ENCODE measurements at places on chromosomes 2 and 18.

DNA sequence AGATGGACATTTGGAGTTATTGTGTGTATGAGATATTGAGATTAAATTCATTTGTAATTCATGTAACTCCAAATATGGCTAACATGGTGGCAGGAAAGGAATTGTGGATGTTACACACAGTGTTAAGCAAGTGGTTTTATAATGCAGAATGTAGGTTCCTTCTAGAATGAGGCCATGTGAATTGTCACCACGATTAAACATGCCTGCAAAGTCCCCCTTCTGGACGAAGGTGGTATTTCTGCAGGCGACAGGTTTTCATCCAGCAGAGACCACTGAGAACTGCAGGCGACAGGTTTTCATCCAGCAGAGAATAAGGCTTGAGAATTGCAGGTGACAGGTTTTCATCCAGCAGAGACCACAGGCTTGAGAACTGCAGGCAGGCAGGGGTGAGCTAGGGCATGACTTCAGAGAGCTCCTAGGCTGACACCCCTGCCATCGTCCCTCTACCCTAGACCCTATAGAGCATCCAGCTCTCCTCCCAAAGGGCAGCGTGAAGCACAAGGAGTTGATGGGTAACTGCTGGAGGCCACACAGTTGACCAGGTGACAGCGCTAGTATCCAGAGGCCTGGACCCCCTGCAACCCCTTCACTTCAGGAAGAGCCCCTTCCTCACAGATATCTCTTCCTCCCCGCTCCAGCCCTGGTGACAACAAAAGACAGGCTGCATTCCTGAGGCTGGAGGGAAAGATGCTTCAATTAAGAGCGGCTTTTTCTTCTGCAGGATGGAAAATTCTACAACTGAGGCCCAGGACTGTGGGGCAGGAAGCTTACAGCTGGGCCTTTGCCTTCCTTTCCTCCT, 175.8 kb downstream of the LOXHD1 start:
- peak; percentile 59 for DNase-seq

DNA sequence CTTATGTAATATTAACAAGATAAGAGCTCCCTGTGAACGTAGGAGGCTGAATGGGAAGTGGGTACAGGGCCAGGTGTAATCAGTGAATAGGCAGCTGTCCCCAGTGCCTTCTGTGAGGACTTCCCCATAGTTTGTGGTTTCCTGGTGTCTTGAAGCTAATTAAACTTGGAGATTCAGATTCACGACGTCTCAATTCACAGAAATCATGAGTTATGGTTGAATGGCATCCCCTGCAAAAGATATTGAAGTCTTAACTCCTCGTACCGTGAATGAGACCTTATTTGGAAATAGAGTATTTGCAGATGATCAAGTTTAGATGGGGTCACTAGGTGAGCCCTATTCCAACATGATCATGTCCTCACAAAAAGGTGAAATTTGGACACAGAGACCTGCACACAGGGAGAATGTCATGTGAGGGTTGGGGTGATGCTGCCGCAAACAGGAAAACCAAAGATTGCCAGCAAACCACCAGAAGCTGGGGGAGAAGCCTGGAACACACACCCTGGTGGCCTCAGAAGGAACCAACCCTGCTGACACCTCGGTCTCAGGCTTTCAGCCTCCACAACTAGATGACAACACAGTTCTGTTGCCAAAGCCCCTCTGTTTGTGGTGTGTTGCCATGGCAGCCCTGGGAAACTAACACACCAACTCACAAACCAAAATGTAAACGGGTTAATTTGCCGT, 13.2 kb downstream of the ARL4C start:
- DNase-seq = peak; percentile 96

GRCh38 chr2:158817588-158817987, 22.5 kb downstream of the DAPL1 start:
- no peak for DNase-seq

DNA sequence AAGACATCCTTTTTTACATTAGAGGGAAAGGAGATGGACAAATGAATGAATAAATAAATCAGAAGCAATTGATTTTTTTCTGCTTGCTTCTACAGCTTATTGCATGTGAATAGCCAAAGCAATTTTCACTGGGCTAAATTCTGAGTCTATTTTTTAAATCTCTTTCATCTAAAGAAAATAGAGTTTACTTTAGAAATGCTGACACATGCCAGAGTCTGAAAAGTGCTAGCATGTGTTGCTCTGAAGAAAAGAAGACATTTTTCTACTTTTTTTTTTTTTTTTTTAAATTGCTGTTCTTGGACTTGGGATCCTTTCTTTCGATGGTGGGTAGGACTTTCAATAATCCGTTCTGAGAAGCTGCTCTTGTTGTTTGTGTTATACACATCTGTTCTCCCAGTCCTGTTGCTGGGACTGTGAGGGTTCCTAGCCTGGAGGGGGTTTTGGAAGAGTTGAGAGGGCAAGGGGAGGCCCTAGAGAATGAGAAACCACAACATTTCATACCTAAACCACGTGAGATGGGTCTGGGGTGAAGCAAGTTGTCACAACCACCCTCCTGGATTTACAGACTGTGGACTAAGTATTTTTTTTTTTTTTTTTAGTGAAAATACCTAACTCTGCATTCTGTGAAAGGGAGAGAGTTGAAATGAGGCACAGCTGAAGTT, 193.5 kb downstream of the PRKCE start:
- DNase-seq = no peak

GRCh38 chr2:52805901-52806410, 961.6 kb upstream of the CHAC2 start:
- no peak for DNase-seq

- DNase-seq = no peak
These were observed 18.0 kb downstream of the RBM44 start for GRCh38 chr2:237816531-237816930.

- no peak for DNase-seq
These were observed 59.6 kb downstream of the NCKAP5 start for GRCh38 chr2:133508546-133509165.

- DNase-seq = peak; percentile 68
These were observed 67.5 kb downstream of the SPATS2L start for GRCh38 chr2:200373973-200374416.

DNA sequence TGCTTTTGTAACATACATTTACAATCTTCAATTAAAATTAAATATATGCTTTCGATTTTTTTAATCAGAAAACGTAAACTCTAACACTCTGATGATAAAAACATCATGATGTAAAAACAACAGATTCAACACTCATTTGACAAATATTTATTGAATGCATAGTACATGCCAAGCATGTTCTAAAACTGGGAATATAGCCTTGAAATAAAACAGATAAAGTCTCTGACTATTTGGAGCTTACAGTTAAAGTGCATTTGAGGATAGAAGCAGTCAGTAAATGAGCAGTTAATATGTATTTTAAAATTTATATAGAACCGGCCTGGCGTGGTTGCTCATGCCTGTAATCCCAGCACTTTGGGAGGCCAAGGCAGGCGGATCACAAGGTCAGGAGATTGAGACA, 47.8 kb downstream of the TMX3 start:
- no peak for DNase-seq

GRCh38 chr2:98460573-98461497, 16.2 kb downstream of the INPP4A start:
- DNase-seq = peak; percentile 69

DNA sequence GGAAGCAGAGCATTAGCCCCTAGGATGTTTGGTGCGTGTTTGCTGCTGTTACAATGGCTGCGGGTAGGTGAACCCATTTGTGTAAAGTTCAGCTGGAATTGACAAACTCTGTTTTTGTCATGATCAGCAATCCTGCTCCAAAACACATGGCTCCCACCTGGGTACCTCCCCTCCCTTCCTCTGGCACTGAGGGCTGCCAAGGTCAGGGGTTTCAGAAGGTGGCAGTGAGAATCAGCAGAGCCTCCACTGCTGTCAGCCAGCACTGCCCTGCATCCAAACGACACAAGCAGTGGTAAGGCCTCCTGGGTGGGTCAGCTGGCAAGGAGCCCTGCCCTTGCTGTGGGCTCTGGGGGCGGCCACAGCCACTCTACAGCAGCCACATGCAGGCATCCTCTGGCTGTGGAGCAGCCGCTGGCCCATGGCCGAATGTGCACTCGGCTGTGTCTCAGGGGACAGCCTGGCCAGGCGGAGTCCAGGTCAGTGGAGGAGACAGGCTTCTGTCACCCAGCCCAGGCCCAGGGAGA, 32.8 kb upstream of the LDLRAD4 start:
- DNase-seq = no peak

GRCh38 chr18:13993730-13994129, 78.4 kb upstream of the MC2R start:
- no peak for DNase-seq

- DNase-seq = peak; percentile 19
These were observed 2.1 kb downstream of the BCL2L11 start for GRCh38 chr2:111122631-111123421.

- no peak for DNase-seq
These were observed 53.1 kb upstream of the ATP5MC3 start for GRCh38 chr2:175234650-175235049.

DNA sequence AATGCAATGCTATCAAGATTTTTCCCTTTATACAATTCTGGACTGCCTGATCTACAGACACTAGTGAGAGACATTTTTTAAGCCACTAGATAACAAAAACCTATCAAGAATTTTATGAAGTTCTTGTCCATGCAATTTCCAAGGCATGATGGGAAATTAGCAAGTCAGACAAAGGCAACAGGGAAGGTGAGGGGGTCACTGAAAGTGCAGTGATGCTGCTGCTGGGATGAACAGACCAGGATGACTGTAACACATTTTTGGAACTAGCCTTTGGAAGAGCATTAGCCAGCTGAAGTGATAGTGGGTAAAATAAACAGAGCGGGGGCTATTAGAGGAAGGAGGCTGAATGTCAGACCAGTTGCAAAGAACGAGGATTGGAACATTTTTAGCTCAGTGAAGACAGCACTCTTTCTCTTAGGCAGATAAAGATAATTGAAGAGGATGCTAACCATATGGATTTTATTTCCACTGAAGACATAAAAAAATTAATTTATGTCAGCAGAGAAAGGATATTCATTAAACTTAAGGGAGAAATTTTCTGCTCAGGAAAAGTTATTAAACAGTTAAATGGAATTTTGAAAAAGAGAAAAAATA, 17.9 kb downstream of the NRXN1 start:
- DNase-seq = no peak

GRCh38 chr2:36549165-36549574, 48.8 kb downstream of the FEZ2 start:
- no peak for DNase-seq

GRCh38 chr18:8780227-8780626, 74.9 kb downstream of the MTCL1 start:
- DNase-seq = no peak

DNA sequence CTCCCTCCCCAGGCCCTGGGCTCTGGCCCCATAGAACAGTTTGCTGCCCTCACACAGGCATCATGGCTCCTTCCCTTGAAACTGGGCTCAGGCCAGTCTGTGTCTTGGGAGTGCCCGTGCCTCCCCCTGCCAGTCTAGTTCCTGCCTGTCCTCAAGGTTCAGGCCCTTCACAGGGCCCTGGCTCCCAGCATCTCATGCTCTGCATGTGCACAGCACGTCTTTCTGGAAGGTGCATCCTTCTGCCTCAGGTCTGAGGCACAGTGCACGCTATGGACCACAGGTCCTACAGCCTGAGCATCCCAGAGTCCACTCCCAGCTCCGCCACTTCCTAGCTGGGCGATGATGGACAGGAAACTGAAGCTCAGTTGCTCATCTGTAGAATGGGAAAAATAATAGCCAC, 35.6 kb upstream of the FOSL2 start:
- DNase-seq = no peak

DNA sequence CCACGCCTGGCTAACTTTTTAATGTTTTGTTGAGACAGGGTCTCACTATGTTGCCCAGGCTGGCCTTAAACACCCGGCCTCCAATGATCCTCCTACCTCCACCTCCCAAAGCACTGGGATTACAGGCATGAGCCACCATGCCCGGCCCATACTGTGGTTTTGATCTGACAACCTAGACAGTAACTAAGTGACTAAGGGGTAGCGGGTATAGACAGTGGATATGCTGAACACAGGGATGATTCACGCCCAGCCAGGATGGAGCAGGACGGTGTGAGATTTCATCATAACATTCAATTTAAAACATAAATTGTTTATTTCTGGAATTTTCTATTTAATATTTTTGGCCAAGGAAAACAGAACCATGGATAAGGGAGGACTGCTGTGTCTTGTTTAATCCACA, 36.0 kb upstream of the YPEL5 start:
- no peak for DNase-seq

GRCh38 chr2:241207151-241207550, 18.7 kb downstream of the ANO7 start:
- no peak for DNase-seq

- no peak for DNase-seq
These were observed 31.7 kb upstream of the ASAP2 start for GRCh38 chr2:9174771-9175437.

DNA sequence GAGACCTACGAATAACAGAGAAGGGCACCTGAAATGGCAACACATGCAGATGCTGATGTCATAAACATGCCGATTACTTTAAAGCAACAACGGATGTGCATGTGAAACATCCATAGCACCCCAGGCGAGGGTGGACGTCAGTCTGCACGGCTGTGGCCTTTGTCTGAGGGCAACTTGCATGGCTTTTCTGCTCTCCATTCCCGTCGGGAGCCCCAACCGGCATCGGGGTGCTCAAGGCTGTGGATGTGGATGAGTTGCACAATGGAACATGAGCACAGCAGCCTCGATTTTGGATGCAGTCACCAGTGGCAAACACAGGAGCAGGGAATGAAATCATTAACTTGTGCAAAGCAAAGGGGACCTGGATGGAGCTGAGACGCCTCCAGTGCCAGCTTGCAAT, 298.2 kb upstream of the SALL3 start:
- DNase-seq = no peak

DNA sequence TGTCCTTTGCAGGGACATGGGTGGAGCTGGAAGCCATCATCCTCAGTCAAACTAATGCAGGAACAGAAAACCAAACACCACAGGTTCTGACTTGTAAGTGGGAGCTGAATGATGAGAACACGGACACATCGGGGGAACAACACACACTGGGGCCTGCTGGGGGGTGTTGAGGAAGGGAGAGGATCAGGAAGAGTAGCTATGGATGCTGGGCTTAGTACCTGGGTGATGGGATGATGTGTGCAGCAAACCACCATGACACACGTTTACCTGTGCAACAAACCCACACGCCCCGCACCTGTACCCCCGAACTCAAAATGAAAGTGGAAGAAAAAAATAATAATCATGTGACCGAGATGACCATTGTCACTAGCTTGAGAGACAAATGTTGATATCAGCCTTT, 114.7 kb downstream of the NDUFA10 start:
- no peak for DNase-seq
